ENCODE measurements at places on chromosomes 5 and 9. TPM values are rescaled to one million over a fixed set of nuclear protein-coding genes. Genes with fewer than 3 reads are reported as not detected.

PCDHGC4 gene
- 1.1 TPM for total RNA-seq

MIER3 gene
- total RNA-seq, result 10.3 TPM

PRDM9 gene
- not detected for total RNA-seq

SLC46A2 gene
- total RNA-seq, result not detected

HK3 gene
- total RNA-seq, result 0.13 TPM

MCC gene
- 0.38 TPM for total RNA-seq

MEIKIN gene
- not detected for total RNA-seq

SHC3 gene
- total RNA-seq, result 0.03 TPM

DNA sequence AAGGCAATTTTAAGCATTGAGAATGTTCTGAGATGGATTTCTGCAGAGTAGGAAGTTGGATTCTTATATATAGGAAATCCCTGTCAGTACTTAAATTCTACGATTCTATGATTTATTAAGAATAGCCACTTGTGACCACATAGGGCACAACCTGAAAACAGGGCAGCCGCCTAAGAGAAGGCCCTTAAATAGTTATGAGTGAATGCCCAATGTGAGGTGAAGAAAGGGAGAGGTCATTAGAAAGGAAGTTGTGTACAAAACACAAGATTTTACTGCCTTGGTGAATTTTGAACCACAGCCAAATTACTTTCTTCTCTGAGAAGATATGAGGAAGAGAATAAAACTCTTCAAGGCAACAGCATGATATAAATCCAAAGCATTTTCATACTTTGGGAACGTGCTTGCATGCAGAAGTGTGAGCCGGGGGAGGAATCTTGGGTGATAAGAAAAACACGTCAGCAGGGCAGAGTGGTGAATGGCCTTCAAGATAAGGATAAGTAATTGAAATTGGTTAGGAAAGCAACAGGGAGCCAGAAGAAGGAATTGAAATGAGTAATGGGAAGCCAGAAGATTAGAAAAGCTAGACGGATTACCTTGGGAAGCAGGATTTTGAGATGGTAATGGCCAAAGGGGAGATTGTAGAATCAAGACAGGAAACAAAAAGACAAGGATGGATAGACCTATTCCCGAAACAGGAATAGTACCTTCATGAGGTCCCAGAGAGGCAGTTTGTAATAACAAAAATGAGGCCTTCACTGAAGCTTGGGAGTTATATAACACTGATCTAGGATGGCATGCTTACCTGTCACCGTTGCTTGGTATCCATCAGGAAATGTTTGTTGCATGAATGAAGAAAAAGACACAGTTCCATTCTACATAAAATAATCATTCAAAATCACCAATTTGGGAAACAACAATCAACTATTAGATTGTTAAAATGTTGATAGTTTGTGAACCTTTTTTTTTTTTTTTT is 244.3 kb downstream of the PDE4D start:
- H3K4me1 ChIP-seq, result no peaks in the 10 kb centered on the region
- H3K27ac ChIP-seq, result no peak overlapping the region
- DNase-seq, result no peak
- no peak overlapping the region for H3K4me3 ChIP-seq
- no peaks in the 10 kb centered on the region for H3K27me3 ChIP-seq

- no peak overlapping the region for H3K27ac ChIP-seq
- H3K4me1 ChIP-seq, result no peaks in the 10 kb centered on the region
- no peaks in the 10 kb centered on the region for H3K36me3 ChIP-seq
- no peak overlapping the region for H3K4me3 ChIP-seq
Measured at GRCh38 chr5:74382987-74383593, 257.4 kb downstream of the ENC1 start.

- no peaks in the 10 kb centered on the region for H3K4me1 ChIP-seq
- no peaks in the 10 kb centered on the region for H3K27me3 ChIP-seq
- H3K4me3 ChIP-seq, result no peak overlapping the region
Measured at GRCh38 chr5:80399526-80400239, 8.2 kb upstream of the ZFYVE16 start.

DNA sequence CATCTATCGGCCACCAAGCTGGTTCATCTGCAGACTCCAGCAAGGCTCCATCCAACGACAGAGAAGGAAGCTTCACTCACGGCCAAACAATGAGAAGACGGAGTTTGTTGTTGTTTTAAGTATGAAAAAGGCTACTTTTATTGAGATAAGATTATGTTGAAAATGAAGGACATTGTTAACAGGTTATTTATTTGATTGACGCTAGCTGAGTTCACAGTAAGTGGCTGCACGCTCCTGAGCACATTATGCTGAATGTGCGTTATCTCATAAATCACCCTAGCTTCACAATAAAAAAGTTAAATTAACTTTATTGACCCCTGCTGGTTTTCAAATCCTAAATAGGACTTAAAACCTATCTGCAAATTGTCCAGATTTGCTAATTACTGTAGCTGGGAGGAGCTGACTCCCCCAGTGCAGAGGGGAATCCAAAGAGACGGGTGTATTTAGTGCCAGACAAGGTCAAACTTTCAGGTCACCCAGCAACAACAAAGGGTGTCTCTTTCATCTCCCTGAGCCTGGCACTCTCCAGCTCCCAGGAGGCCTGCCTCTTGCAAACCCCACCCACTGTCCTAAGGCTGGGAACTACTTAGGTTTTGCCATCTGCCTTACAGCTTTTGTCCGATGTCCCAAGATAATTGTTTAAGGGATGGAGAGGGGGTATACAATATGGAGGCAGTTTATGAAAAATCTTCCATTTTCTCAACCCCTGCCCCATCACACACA is 129.2 kb downstream of the ZDHHC21 start:
- no peaks in the 10 kb centered on the region for H3K36me3 ChIP-seq
- H3K27me3 ChIP-seq, result no peaks in the 10 kb centered on the region
- no peaks in the 10 kb centered on the region for H3K4me1 ChIP-seq
- DNase-seq, result no peak

GRCh38 chr9:115524453-115525059 is 406.6 kb upstream of the TNC start:
- H3K36me3 ChIP-seq, result no peaks in the 10 kb centered on the region
- no peak for DNase-seq
- no peaks in the 10 kb centered on the region for H3K4me1 ChIP-seq
- H3K27ac ChIP-seq, result no peak overlapping the region

DNA sequence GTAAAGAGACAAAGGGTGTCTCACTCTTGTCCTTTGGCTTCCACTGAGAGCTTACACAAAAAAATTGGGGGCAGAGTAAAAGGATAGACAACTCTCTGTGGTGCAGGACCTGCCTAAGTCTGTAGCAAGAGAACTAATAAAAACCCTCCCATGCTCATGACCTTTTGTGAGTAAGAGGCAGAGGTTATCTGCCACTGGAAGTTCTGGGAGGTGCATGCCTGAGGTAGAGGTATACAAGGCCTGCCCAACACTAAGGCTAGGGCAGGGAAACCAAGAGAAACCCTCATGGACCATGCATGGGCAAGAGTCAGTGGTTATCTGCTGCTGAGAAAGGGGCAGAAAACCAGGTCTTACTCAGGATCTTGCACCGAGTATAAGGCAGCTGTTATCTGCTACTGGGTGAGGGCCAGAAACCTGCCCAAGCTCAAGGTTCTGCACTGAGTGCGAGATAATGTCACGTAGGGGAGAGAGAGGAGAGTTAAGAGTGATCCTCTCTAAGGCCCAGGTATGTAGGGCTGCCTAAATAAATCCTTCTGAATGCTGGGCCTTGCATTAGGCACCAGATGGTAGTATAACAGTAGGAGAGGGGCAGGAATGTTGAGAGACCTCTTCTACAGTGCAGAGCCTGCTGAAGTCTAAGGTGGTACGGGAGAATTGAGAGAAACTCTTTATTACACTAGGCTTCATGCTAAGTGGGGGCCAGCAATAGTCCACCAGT is 143.4 kb downstream of the MACROH2A1 start:
- no peak overlapping the region for H3K27ac ChIP-seq
- H3K36me3 ChIP-seq, result no peaks in the 10 kb centered on the region
- no peaks in the 10 kb centered on the region for H3K27me3 ChIP-seq
- no peaks in the 10 kb centered on the region for H3K4me1 ChIP-seq
- DNase-seq, result no peak

DNA sequence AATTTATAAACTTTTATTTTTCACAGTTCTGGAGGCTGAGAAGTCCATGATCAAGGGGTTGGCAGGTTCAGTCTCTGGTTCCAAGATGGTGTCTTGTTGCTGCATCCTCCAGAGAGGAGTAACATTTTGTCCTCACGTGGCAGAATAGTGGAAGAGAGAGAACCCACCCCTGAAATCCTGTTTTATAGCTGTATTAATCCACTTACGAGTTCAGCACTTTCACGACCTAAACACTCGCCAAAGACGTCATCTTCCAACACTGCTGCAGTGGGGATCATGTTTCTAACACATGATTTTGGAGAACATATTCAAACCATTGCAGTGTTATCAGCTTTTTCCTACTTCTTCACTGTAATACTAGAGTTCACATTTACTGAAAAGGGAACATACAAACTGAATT is 233.0 kb upstream of the ATP10B start:
- H3K36me3 ChIP-seq, result no peaks in the 10 kb centered on the region
- H3K4me1 ChIP-seq, result no peaks in the 10 kb centered on the region
- H3K27me3 ChIP-seq, result no peaks in the 10 kb centered on the region
- H3K27ac ChIP-seq, result no peak overlapping the region
- DNase-seq, result no peak
- no peak overlapping the region for H3K4me3 ChIP-seq

DNA sequence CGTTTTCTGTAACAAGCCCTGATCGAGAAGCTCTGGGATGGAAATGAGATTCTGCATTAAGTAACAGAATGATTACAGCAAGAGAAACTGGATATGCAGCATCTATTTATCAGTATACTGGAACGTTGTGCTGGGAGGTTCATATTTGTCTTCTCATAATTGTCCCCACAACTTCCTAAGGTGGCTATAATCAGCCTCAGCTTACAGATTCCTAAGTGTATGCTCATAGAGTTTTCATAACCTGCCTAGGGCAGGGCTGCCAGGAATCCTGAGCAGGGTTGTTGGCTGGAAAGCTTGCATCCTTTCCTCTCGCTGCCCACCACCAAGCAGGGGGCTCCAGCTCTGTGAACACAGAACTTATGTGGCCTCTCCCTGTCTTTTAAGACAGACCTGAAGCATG is 70.2 kb downstream of the FNBP1 start:
- no peaks in the 10 kb centered on the region for H3K4me1 ChIP-seq
- H3K27ac ChIP-seq, result no peak overlapping the region
- no peaks in the 10 kb centered on the region for H3K27me3 ChIP-seq
- DNase-seq, result no peak
- H3K4me3 ChIP-seq, result no peak overlapping the region
- peaks cover 14% of the 10 kb centered on the region for H3K36me3 ChIP-seq

- H3K4me1 ChIP-seq, result no peaks in the 10 kb centered on the region
- no peaks in the 10 kb centered on the region for H3K36me3 ChIP-seq
- H3K27ac ChIP-seq, result no peak overlapping the region
- no peak overlapping the region for H3K4me3 ChIP-seq
- no peak for DNase-seq
Measured at GRCh38 chr9:120117081-120117480, 462.9 kb downstream of the CDK5RAP2 start.

GRCh38 chr9:14340219-14340873 is 26.4 kb upstream of the NFIB start:
- no peak overlapping the region for H3K27ac ChIP-seq
- no peak for DNase-seq
- no peaks in the 10 kb centered on the region for H3K4me1 ChIP-seq
- peaks cover 10% of the 10 kb centered on the region for H3K27me3 ChIP-seq
- H3K4me3 ChIP-seq, result no peak overlapping the region

- no peak overlapping the region for H3K4me3 ChIP-seq
- no peaks in the 10 kb centered on the region for H3K4me1 ChIP-seq
- no peaks in the 10 kb centered on the region for H3K36me3 ChIP-seq
Measured at GRCh38 chr5:96256795-96257470, 176.1 kb downstream of the PCSK1 start.

DNA sequence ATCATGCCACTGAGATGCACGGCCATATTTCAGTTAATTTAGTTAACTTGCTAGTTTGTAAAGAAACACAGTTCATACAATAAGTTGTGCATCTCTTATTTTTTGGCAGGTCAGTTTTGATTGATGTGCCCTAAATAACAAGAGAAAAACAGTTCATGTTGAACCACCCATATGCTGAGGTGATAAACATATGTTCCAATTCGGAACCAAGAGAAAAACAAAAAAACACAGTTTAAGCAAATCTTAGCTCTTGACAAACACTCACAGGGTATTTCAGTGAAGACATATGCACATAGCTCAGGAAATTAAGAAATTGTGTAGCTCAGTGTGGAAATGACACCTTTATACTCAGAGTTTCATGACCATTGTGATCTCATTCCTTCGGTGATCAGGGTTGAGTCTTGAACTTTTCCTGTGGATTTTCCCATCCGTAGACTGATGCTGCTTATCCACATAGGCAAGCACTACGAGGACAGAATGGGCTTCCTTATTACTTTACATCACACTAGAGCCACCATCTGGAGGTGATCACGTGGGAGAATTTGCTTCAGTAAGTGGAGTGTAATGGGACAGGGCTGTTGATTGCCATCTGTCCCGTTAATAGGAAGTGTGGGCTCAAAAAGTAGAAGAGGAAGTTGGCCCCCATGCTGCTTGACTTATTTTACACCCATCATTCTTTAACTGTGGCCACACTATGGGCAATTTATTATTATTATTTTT is 773.0 kb downstream of the MTRR start:
- DNase-seq, result no peak
- no peak overlapping the region for H3K4me3 ChIP-seq
- no peaks in the 10 kb centered on the region for H3K27me3 ChIP-seq
- H3K27ac ChIP-seq, result no peak overlapping the region

All from GM12878 (cell line).